Left renal cortex interstitium (tissue), 4 donors: ENCODE measurements at places on chromosomes 11 and 22. TPM values are rescaled to one million over a fixed set of nuclear protein-coding genes. Genes with fewer than 3 reads are reported as not detected.

- DNase-seq: no peak
These were observed 9.1 kb downstream of the F2 start for GRCh38 chr11:46727952-46728658.

DNA sequence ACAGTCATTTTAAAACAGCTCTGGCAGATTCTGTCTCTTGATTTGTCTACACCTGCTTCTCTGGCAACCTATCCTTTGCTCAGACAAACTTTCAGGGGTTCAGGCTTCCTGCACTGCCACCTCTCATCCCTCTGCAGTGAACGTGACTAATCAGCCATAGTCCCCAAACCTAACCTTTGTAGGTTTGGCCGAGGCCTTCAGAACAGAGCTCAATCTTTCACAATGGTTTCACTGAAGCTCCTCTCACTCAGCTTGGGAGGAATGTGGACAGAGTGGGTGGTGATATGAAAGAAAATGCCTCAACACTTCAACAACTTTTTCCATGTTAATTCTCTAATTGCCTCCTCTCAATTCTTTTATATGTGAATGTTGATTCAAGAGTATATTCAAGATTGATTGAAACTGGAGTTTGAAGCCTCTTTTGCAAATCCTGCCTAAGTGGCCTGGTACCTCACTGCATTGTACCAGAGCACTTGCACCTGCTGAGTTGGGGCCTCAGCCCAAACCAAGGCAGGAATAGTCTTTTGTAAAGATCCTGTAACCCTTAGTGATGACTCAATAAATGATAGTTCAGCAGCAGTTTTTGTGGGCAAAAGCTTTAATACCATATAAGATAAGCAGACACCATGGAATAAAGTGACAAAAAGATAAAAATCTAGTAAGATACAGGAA, 33.9 kb upstream of the FAT3 start:
- DNase-seq: no peak

DNA sequence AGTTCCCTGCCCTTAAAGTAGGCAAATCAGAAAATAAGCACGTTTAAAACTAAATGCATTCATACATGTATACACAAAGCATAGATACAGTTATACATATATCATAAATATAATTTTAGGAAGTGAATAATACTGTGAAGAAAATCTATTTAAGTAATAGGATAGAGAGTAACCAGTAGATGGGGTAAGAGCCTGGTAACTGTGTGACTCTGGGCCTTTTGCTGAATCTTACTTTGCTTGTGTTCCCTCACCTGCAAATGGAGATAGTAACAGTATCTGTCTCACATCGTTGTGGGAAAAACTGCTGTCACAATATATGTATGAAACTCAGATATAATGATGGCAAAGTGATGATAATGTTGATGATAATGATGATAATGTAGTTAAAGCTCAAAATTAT, 29.9 kb downstream of the MS4A2 start:
- DNase-seq: no peak

GRCh38 chr22:41770715-41771468, 29.6 kb upstream of the CCDC134 start:
- no peak for DNase-seq

- DNase-seq: no peak
These were observed 12.9 kb downstream of the KRTAP5-5 start for GRCh38 chr11:1642288-1643145.

Gene IL17REL
- not detected for polyA plus RNA-seq
